Amniotic stem cell (primary cell): ENCODE measurements at places on chromosomes 3 and 15.

DNA sequence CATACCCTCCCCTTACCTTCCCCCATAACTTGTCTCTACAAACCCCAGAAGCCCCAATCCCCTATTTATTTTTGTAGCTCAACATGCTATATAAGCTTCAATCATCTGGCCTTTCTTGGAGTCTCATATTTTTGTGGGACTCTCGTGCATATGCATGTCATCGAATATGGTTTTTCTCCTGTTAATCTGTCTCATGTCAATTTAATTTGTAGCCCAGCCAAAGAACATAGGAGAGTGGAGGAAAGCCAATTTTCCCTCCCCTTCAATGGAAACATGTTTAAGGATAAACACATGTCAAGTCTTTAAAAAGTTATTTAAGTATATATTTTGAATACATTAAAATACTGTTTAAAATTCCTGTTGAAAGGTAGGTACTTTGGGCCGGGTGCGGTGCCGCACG lies 172.2 kb downstream of the GMNC start:
- no peak for DNase-seq

- no peak for DNase-seq
These were observed 333.0 kb upstream of the SATB1 start for GRCh38 chr3:18758047-18758704.

DNA sequence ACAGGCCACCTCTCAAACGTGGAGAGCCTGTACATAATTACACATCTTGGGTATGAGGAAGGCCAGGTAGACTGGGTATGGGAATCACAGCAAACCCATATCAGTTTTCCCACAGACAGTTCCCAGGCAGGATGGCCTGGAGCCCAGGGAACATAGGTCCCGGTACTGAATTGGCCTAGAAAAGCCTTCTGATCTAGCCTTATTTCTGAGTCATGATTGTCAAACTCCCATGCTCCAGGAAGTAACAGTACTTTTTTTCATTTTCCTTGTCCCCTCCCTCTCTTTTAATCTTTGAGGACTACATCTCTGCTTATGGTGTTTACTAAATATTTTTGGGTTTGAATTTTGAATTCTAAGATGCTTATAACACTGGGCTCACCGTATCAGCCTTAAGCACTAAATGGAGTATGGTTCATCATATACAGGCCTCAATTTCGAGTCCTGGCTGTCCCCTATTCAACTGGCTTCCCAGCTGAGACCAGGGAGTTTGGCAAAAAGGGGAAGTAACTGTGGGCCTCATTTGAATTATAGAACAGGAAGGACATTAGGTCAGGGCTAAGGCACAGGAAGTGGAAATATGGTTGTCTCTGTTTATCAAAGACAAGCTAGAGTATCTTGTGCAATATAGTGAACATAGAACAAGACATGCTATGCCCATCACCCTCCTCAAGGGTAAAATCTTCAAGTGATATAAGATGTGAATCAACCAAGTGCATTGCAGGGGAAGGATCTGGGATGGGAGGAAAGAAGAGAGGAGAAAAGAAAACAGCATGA lies 494.6 kb downstream of the NTRK3 start:
- no peak for DNase-seq

DNA sequence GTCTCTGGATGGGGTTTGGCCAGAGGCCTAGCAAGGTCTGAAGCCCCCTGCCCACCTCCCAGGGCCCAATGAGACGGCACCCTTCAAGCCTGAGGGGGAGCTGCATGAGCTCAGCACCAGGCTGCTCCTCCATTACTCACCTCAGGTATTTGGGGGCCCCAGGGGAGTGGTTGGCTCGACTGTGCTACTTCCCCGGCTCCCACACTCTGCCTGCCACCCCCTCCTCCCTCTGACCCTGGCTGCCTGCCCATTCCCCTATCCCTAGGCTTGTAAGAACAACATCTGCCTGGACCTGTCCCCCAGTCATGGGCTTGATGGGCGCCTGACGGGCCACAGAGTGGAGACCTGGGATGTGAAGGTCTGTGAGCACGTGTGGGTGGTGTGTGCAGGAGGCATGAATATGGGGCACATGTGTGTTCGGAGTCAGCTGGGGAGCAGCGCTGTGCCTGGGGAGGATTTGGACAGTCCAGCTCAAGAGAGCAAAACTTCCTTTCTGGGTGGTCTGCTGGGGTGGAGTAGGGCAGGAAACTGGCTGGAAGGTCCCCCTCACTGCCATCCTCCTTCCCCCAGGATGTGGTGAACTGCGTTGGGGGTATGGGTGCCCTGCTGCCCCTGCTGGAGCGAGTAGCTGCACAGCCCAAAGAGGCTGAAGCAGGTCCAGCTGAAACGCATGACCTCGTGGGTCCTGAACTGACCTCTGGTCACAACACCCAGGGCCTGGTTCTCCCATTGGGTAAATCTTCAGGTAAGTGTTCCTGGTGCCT lies 17.4 kb downstream of the NBEAL2 start:
- DNase-seq, result no peak

- no peak for DNase-seq
These were observed 68.2 kb downstream of the EFCAB12 start for GRCh38 chr3:129360171-129360611.

DNA sequence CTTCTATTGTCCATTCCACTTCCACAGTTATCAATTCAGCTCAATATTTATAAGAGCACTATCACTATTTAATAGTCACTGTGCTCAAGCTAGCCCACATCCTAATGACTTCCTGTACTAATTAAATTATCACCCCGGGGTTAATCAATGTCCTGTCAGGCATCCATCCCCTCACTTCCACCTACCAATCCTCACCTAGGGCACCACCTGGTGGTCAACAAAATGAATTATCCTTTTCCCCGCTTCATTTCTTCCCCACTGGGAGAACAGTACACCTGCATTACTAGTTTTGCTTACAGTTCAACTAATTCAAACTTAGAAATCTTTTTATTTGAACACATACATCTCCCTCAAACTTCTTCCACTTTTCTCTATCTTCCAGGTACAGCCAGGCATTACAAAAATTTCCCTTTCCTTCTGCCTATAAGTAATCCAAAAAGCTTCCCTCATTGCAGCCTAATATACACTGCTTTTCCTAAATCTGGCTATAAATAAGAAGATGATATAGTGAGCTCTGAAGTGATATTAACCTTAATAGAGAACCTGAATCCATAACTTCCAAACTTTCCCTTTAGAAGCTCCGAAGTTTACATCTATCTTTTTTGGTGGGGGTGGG lies 68.5 kb downstream of the TMCC1 start:
- DNase-seq, result peak; percentile 5

- DNase-seq, result no peak
These were observed 56.8 kb upstream of the INSYN1 start for GRCh38 chr15:73809728-73810501.

- no peak for DNase-seq
These were observed 11.6 kb downstream of the ARL6IP5 start for GRCh38 chr3:69096299-69096698.

- peak; percentile 51 for DNase-seq
These were observed 3.6 kb downstream of the BCL6 start for GRCh38 chr3:187741403-187742350.

DNA sequence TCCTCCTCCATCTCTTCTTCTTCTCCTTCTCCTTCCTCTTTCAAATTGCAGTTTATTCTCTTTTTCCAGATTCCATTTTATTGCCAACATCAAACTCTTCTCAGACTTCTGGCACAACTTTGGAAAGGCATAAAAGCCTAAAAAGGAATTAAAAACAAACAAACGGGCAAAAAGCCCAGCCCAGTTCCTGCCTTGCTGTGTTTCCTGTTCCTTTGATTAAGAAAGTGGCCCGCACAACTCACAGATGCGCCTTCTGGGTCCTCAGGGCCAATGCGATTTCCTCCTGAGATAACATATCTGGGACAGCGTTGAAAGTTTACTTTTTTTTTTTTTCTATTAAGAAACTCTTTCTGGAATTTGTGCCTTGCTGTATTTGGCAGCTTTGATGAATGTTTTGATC lies 158.7 kb upstream of the UBE3A start:
- no peak for DNase-seq
